CD14-positive monocyte (primary cell): ENCODE measurements at places on chromosomes 1 and 21.
A peak's percentile ranks its signal among the peaks of the same experiment; 100 is the strongest.

DNA sequence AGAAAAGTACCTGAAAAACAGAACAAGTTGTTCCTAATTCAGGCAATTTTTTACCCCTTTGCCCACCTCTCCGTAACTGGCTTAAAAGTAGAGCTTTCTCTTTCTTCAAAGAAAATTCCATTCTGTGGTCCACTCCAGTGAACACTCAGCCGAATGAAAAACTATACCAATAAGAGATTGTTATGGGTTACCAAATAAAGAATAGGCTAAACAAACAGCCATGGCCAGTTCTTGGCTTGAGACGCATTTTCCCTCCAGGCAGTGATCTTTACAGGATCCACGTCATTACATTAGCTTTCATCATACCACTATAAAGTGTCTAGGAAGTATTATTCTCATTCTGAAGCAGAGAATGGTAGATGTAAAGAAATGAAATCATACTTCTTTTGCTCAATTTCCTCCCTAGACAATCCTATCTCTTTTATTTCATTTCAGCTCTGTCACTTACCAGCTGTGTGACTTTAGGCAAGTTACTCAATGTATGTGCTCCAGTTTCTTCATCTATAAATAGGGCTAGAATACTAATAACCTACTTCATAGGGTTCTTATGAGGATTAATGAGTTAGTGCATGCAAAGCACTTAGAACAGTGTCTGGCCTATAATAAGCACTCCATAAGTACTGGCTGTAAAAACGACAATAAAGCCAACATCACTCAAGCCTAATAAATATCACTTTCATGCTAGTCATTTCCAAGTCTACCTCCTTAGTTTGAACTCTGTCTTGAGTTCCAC, 26.5 kb upstream of the TRIM45 start:
- no peaks in the 10 kb centered on the region for H3K36me3 ChIP-seq
- no peak for DNase-seq
- no peaks in the 10 kb centered on the region for H3K27me3 ChIP-seq
- H3K4me3 ChIP-seq = no peak overlapping the region
- H3K27ac ChIP-seq = no peak overlapping the region

DNA sequence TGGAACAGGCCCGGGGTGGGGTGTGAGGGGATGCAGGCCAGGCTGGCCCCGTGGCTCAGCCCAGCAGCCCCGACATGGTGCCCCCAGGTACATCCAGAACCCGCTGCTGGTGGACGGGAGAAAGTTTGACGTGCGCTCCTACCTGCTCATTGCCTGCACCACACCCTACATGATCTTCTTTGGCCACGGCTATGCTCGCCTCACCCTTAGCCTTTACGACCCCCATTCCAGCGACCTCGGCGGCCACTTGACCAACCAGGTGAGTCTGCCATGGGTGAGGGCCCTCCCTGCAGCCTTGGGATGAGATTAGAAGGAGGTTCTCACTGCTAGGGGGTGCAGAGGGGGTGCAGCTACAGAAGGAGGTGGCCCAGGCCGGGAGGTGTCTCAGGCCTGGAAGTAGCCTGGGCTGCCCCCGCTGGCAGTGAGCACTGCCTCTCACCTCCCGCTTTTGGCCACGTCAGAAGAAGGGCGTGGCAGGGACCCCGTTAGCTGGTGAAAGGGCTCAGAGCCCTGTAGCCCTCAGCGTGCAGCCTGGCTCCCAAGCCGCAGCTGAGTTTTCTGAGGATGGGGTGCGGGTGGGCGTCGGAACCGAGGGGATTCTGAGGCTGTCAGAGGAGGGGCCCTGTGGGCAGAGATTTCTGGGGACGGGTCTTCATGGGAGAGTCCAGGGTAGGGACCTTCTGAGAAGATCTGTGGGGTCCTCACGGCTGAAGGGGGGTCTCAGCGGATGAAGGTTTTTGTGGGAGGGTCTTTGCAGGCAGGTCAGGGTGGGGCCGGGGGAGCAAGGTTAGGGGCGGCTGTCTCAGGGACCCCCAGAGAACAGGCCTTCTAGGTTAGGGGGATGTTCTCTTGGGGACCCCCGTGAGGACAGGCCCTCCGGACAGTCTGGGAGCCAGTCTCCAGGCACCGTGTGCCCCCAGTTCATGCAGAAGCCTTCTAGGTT, 10.4 kb downstream of the TTLL10 start:
- no peak overlapping the region for H3K27ac ChIP-seq
- peaks cover 2% of the 10 kb centered on the region for H3K4me1 ChIP-seq
- no peaks in the 10 kb centered on the region for H3K27me3 ChIP-seq
- no peak for DNase-seq
- no peaks in the 10 kb centered on the region for H3K36me3 ChIP-seq

GRCh38 chr1:204093421-204093717, 20.5 kb downstream of the SOX13 start:
- H3K4me3 ChIP-seq = no peak overlapping the region
- no peaks in the 10 kb centered on the region for H3K36me3 ChIP-seq
- no peak overlapping the region for H3K27ac ChIP-seq
- H3K4me1 ChIP-seq = no peaks in the 10 kb centered on the region

GRCh38 chr21:46319186-46319585, 4.5 kb downstream of the C21orf58 start:
- peaks cover 17% of the 10 kb centered on the region for H3K36me3 ChIP-seq
- H3K4me3 ChIP-seq = no peak overlapping the region
- H3K27me3 ChIP-seq = no peaks in the 10 kb centered on the region
- H3K27ac ChIP-seq = peak overlapping the region; percentile 61
- no peak for DNase-seq

GRCh38 chr1:228885845-228886244, 150.6 kb downstream of the RHOU start:
- no peak overlapping the region for H3K27ac ChIP-seq
- no peaks in the 10 kb centered on the region for H3K27me3 ChIP-seq
- H3K4me3 ChIP-seq = no peak overlapping the region
- no peaks in the 10 kb centered on the region for H3K36me3 ChIP-seq
- H3K4me1 ChIP-seq = no peaks in the 10 kb centered on the region

DNA sequence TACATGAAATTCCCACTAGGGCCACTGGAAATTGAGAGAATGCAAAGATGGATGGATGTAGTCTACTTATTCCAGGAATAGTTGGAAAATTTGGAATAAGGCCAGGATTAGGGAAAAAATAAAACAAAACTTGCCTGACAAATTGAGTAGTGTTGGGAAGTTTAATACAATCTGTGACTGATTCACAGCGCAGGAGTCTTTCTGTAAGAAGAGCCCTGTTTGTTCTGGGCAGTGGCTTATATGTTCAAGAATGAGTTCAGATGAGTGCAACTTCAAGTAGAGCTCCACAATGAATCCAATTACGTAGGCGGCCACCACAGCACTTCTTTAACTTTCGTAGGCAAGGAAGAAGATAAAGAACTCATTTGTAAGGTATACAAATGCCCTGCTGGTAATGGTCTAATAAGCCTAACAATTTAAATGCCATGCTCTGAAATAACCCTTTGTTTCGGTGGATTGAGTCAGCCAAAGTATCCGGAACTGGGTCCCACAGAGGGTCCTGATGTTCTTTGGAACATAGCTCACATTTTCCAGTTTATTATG, 47.1 kb upstream of the KCNE1 start:
- H3K36me3 ChIP-seq = no peaks in the 10 kb centered on the region
- DNase-seq = no peak
- no peaks in the 10 kb centered on the region for H3K4me1 ChIP-seq

- no peak within 1 kb of the TSS for H3K4me3 ChIP-seq
- H3K27ac ChIP-seq = no peak within 1 kb of the TSS
- H3K4me1 ChIP-seq = no peaks in the 10 kb centered on the region
- no peaks in the 10 kb centered on the region for H3K36me3 ChIP-seq
- peaks cover 50% of the 10 kb centered on the region for H3K27me3 ChIP-seq
Measured at GRCh38 chr1:47415728-47416318, at the start of gene FOXE3. TSS of gene FOXE3 (plus strand) at chr1:47416285. CDS start at chr1:47416316, 31 bp downstream.

DNA sequence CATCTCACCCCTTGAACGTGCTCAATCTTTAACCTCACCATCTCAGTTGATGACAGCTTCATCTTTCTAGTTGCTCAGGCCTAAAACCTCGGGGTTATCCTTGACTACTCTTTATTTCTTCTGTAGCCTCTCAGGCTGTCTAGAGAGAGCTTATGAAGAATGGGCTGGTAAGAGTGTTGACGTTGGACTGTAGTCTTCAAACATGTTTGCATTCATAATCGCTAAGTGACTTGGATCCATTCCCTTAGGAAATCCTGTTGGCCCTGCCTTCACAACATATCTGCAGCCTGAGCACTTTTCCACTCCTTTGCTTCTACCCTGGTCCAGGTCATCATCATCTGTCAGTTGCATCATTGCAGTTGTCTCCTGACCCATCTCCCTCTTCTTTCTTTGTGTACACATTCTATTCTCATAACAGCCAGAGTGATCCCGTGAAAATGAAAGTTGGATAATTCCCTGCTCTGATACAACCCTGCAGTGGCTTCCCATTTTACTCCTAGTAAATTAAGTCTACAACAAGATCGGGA, 10.5 kb downstream of the UCK2 start:
- H3K4me1 ChIP-seq = peaks cover 45% of the 10 kb centered on the region
- H3K27ac ChIP-seq = no peak overlapping the region
- no peak overlapping the region for H3K4me3 ChIP-seq
- H3K27me3 ChIP-seq = no peaks in the 10 kb centered on the region
- no peak for DNase-seq
- H3K36me3 ChIP-seq = no peaks in the 10 kb centered on the region

GRCh38 chr1:117061986-117062415, 1.9 kb downstream of the TTF2 start:
- no peaks in the 10 kb centered on the region for H3K36me3 ChIP-seq
- H3K27ac ChIP-seq = no peak overlapping the region
- H3K27me3 ChIP-seq = no peaks in the 10 kb centered on the region
- H3K4me3 ChIP-seq = no peak overlapping the region
- DNase-seq = peak; percentile 19

GRCh38 chr1:112997781-112998180, 41.8 kb upstream of the SLC16A1 start:
- no peak for DNase-seq
- H3K4me3 ChIP-seq = no peak overlapping the region
- no peak overlapping the region for H3K27ac ChIP-seq

DNA sequence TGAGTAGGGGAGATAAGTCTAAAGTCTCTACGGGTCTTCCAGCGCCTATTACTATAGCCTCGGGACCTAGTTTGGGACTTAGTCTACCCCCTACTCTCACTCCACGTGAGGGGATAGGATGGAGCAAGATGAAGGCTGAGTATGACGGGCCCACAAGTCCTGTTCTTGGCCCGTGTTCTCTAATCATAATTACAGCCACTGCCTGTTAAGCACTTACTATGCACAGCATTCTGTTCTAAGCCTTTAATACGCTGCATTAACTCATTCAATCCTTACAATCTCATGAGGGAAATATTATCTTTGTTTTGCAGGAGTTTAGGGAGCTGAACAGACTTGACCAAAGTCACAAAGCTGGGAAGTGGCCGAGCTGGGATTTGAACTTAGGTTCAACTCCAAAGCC, 23.9 kb upstream of the EPB41 start:
- no peak overlapping the region for H3K4me3 ChIP-seq
- H3K27ac ChIP-seq = no peak overlapping the region
- no peak for DNase-seq

DNA sequence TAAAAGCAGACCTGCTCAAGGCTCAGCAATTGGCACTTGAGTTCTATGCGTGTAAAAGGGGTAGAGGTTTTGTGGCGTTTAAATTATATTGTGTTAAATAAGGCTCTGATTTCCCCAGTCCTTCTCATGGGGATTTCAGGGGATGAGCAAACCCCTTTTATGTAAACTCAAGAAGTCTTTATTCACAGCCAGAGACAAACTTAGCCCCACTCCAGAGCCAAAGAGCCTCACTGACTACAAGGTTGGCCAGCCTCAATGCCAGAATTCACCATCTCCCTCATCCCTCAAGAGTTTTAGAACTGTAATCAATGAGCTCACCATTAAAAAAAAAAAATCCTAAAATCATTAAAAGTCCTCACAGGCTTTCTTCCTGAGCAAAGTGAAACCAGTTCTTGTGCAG, 107.8 kb downstream of the SLC30A10 start:
- H3K27me3 ChIP-seq = no peaks in the 10 kb centered on the region
- H3K4me3 ChIP-seq = no peak overlapping the region

- H3K27me3 ChIP-seq = no peaks in the 10 kb centered on the region
- DNase-seq = no peak
- H3K27ac ChIP-seq = no peak overlapping the region
- no peak overlapping the region for H3K4me3 ChIP-seq
- peaks cover 98% of the 10 kb centered on the region for H3K36me3 ChIP-seq
Measured at GRCh38 chr1:116067566-116067890, 43.7 kb upstream of the MAB21L3 start.

- H3K27ac ChIP-seq = no peak overlapping the region
- H3K4me3 ChIP-seq = no peak overlapping the region
- no peaks in the 10 kb centered on the region for H3K36me3 ChIP-seq
- no peaks in the 10 kb centered on the region for H3K4me1 ChIP-seq
- H3K27me3 ChIP-seq = no peaks in the 10 kb centered on the region
Measured at GRCh38 chr1:234737967-234738314, 128.0 kb upstream of the IRF2BP2 start.

DNA sequence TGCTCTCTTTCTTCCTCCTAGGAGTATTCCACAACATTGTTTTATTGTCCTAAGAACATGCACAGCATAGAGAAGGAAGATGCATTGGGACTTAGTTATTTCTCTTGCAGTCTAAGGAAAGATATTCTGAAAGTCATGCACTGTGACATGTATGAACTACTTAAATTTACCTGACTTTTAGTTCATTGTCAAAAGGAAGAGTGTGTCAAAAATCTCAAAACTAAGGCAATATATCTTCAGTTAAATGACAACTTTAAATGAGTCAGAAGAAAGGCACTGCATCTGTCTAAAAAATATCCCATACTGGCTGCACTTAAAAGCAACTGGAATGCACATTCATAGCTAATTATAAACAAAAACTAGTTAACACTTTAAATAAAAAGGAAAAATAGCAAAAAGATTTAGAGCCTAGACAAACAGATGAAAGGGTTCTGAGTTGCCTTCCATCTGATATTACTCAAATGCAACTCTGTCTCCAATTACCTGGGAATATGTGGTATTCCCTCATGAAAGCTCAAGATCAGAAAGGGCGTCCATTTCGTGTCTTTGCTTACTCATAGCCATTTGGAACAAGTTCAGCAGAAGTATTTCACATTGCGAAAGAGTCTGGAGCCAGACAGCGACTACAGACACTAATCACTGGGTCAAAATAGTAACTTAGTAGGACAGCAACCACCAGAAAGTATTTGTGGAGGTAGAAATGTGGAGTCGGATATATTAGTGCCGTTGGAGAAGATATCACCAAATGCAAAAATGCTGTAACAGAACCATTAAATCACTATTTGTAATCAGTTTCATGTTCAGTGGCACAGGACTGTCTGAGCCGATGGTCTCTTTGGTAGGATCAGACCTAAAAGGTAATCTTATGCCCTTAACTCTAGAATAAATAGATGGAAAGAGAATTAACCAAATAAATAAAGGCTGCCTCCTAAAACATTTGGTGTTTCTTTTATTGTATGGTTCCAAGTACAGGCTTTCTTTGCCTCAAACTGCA, 225.7 kb downstream of the GREM2 start:
- no peaks in the 10 kb centered on the region for H3K4me1 ChIP-seq
- no peak overlapping the region for H3K4me3 ChIP-seq
- no peak for DNase-seq
- no peak overlapping the region for H3K27ac ChIP-seq
- H3K36me3 ChIP-seq = no peaks in the 10 kb centered on the region
- no peaks in the 10 kb centered on the region for H3K27me3 ChIP-seq
